Body of pancreas (tissue), 4 donors: ENCODE measurements at places on chromosomes 13 and 19. TPM values are rescaled to one million over a fixed set of nuclear protein-coding genes. Genes with fewer than 3 reads are reported as not detected.

GRCh38 chr13:97057176-97057575 is 62.9 kb upstream of the OXGR1 start:
- H3K27me3 ChIP-seq: no peaks in the 10 kb centered on the region
- H3K27ac ChIP-seq: no peak overlapping the region
- DNase-seq: no peak
- no peaks in the 10 kb centered on the region for H3K4me1 ChIP-seq
- H3K4me3 ChIP-seq: no peak overlapping the region

- H3K4me3 ChIP-seq: no peak overlapping the region
- no peak for DNase-seq
Measured at GRCh38 chr13:65606622-65607021, 1623.5 kb downstream of the PCDH9 start.

DNA sequence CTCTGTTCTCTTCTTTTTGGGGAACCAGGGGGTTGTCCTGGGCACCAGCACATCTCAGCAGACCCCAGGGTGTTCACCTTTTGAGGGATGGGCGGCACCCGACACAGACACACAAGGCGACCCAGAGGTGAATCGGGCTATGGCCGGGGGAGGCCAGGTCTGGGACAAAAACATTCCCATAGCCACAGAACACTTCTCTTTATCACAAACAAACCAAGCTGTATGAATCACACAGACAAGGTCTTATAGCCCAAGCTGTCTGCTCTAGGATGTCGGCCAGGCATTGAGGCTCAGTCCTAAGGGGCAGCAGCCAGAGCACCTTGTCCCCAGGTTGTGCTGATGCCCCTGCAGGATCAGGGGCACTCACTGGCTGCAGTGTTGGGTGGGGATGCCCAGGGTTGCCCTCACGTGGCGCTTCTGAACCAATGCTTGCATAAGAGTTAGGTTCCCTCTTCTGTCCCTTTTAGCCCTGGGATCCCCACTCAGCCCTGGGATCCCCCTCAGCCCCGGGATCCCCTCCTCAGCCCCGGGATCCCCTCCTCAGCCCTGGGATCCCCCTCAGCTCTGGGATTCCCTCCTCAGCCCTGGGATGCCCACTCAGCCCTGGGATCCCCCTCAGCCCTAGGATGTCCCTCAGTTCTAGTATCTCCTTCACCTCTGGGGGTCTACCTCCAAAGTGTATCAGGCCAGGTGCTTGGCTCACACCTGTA is 26.9 kb downstream of the MAU2 start:
- H3K36me3 ChIP-seq: peaks cover 25% of the 10 kb centered on the region
- no peak overlapping the region for H3K4me3 ChIP-seq
- no peaks in the 10 kb centered on the region for H3K4me1 ChIP-seq
- no peak for DNase-seq

The KLK6 gene
- not detected for total RNA-seq

The TMEM255B gene
- total RNA-seq: 4.6 TPM

GRCh38 chr13:99215184-99215830 is 14.7 kb downstream of the UBAC2 start:
- DNase-seq: no peak
- no peak overlapping the region for H3K27ac ChIP-seq
- H3K4me3 ChIP-seq: no peak overlapping the region
- H3K36me3 ChIP-seq: no peaks in the 10 kb centered on the region
- H3K27me3 ChIP-seq: no peaks in the 10 kb centered on the region
